ENCODE measurements at places on chromosomes 7 and 10.

DNA sequence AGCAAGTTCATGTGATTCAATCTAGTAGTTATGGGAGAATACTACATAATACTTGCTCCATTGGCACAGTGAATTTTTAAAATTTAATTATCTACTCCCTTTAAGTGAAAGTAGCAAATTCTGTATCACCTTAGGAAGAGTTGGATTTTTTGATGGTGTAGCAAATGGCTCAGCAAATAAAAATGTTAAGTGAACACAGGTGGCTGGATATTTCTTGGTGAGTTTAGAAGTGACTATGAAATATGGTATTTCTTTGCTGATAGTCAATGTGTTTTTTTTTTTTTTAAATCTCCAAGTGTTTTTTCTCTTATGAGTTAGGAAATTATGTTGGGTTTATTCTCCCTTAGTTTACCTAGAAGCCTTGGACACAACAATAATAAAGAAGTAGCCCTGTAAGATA is 67.8 kb downstream of the CREM start:
- no peak for DNase-seq

DNA sequence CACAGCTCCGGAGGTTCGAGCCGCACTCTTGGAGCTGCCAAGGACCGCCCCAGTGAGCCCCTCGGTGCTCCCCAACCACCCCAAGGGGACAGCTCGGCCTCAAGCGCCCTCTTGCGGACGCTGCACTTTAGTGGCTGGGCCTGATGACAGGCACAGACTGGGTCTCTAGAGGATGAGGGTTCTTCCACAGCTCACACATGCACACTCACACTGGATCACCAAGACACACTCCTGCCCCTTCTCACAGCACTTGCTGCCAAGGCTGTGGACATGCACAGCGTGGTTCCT is 2.1 kb downstream of the RET start:
- DNase-seq, result no peak

DNA sequence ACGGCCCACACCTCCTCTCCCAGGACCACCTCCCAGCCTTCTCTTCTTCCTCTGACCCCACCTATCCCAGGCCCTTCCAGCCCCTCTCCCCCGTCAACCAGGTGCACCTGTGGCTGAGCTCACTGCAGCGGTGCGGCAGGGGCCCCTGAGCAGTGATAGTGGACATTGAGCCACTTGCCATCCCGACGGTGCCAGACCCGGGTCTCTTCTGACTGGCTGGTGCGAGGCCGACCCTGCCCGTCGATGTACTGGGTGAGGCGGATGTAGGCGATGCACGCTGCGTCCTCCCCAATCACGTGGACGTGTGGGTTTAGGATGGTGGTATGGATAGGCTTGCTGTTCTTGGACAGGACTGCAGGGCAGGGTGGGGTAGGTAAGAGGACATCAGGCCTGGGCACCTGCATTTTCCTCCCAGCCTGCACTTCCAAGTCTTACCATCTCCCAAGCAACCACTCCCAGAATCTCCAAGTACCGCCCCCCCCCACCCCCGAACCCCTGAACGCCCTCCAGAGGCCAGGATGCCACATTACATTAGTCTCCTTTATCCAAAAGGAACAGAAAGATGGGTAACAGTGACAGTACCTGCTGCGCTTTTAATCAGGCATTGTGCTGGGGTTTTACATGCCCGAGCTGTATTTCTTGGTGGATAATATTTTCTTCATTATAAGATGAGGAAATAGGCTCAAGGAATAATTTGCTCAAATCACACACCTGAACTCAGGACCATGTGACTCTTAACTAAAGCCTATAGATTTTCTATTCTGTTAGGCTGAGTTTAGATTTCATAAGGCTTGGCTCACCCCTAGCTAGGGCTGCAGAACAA is 3.7 kb upstream of the NDST2 start:
- no peak for DNase-seq

- no peak for DNase-seq
Observed at GRCh38 chr7:29084832-29085231, 61.5 kb downstream of the CPVL start.
